Urinary bladder (tissue), 4 donors: ENCODE measurements at places on chromosomes 5 and 9. TPM values are rescaled to one million over a fixed set of nuclear protein-coding genes. Genes with fewer than 3 reads are reported as not detected.
A peak's percentile ranks its signal among the peaks of the same experiment; 100 is the strongest.

- DNase-seq: no peak
These were observed 16.3 kb downstream of the IDNK start for GRCh38 chr9:83639266-83639665.

Gene FOXD1
- 0.30 TPM for polyA plus RNA-seq

DNA sequence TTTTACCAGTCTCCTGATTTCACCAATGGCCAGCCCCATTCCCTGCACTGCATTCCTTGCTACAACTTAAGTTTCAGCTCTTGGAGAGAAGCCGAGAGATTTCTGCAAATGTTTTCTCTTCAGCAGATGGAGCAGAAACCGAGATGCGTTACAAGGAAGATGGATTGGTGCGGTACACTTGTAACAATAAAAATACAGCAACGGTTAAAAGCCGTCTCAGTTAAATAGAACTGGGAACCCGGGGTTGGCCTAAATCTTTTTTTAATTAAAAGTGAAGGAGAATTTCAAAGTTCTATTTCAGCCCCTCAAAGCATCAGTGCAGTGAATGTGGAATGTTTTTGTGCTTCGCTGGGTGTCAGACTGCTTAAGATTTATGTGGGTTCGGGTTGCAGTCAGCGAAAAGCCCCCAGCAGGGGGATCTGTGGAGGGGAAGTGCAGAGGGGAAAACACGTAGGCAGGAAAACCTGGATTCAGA lies 19.8 kb downstream of the BRINP1 start:
- DNase-seq: no peak

DNA sequence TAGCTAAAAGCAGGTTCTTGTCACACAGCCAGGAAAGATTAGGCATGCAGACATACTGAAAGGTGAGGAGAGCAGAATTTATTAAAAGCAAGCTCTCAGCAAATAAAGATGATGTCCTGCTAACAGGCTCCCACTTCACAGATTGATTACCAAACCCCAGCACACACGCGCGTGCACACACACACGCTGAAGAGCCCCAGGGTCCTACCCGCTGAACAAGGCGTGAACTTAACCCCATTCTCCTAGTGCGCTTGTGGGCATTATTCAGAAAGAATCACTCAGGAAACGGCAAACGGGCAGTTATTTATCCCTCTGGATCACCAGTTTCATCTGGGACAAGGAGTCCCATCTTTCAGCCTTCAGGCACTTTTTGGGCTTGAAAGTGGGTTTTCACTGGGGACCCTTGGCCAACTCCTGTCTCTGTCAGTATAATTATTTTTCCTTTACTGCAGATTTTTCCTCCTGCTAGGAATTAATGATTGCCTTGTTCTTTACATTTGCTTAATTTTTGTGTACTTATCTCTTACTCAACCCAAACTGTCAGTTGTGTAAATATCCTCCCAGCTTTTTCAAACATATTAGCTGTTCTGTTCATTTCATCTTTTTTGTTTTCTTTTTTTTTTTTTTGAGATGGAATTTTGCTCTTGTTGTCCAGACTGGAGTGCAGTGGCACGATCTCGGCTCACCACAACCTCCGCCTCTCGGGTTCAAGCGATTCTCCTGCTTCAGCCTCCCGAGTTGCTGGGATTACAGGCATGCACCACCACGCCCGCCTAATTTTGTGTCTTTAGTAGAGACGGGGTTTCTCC lies 92.6 kb downstream of the RIC1 start:
- no peak for DNase-seq

DNA sequence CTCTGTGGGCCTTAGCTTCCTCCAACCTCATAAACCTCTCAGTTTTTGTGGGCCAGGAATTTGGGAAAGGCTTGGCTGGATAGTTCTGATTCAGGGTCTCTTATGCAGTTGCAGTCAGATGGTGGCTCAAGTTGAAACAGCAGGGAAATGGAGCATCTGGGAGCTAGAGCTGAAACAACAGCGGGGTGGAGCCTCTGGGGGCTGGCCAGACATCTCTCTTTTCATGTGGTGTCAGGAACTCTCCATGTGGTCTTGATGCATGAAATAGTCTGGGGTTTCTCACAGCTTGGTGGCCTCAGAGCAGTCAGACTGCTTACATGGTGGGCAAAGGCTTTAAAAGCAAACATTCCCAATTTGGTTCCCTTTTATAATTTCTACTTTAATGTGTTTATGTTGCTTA lies 13.5 kb downstream of the ZNF346 start:
- DNase-seq: no peak

DNA sequence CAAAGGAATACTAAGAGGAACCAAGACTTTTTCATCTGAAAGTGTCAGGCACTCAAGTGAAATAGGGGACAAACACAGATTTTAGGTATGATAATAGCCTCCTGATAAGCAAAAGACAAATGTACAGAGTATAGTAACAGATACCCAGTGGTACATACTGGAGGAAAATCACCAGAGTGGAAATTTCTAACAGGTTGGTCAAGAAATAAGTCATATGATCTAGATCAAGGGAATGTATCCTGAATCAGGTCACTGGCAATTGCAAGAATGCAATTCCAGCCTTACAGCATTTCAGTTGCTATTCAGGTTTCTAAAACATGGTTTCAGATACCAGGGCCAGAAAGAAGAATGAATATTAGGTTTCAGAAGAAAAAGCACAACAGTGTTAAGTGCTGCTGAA lies 82.2 kb upstream of the SLCO6A1 start:
- no peak for DNase-seq

Gene NUTM2G
- not detected for polyA plus RNA-seq

DNA sequence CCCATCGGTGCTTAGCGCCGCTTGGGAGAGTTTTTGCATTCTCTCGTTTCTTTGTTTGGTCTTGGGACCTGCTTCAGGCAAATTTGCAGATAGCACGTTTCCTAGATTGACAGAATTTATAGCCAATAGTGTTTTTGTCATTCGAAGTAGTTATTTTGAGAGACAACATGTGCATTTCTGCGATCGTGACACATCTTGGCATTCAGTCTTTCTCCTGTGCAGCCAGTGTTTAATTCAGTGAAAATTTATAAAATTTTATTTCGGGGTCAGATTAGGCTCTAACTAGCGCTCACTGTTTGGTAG lies 830 bp downstream of the PRRC1 start:
- DNase-seq: peak; percentile 33

DNA sequence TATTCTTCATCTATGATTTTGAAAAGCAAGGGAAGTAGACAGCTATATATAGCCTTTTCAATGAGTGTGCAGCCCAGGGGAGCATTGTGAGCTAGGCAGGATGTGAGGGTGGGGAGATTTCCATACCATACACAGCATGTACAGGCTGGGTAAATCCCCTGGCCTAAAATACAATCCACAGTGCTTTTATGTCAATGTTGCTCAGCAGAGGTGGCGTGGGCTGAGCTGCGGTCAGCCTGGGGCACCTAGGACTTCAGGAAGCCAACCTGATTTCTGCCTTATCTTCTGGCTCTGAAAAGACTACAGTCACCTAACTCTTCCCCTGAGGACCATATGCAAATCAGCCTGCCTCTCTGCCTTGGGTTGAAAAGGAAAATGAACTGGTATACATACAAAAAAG lies 6.3 kb upstream of the GARIN3 start:
- no peak for DNase-seq

- DNase-seq: no peak
These were observed 114.4 kb upstream of the SLIT3 start for GRCh38 chr5:169415371-169415770.

DNA sequence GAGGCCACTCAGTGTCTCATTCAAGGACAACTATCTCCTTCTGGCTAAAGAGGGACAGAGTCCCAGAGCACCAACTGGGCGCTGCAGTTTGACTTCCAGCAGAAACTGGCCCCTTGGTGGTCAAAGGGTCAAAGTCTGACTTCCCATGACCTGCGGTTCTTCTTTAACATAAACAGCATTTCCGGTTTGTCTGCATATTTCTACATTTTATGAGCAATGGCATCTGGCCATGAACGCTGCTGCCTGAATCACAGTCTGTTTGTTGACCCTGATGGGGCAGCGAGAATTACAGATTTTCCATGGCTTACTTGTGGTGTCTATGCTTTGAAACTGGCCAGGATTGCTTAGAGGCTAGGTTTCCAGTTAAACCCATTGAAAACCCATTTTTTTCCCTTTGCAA lies 1.3 kb downstream of the TNFSF15 start:
- peak; percentile 74 for DNase-seq

DNA sequence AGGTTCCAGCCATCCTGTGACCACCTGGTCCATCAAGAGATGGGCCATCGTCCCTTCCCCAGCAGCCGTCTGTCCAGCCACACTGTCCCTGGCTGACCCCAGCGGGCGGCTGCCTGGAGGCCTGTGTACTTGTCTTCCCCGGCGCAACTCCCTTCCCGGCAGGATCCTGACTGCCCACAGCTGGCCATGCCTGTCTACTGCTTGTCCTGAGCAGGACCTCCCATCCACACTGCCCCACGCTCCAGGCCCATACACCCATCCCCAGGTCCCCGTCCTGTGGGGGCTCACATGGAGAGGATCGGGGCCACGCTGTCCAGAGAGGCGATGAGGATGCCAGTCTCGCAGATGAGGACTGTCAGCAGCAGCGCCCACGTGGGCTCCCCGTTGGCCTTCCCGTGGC lies 35.5 kb downstream of the SLC12A7 start:
- DNase-seq: no peak

DNA sequence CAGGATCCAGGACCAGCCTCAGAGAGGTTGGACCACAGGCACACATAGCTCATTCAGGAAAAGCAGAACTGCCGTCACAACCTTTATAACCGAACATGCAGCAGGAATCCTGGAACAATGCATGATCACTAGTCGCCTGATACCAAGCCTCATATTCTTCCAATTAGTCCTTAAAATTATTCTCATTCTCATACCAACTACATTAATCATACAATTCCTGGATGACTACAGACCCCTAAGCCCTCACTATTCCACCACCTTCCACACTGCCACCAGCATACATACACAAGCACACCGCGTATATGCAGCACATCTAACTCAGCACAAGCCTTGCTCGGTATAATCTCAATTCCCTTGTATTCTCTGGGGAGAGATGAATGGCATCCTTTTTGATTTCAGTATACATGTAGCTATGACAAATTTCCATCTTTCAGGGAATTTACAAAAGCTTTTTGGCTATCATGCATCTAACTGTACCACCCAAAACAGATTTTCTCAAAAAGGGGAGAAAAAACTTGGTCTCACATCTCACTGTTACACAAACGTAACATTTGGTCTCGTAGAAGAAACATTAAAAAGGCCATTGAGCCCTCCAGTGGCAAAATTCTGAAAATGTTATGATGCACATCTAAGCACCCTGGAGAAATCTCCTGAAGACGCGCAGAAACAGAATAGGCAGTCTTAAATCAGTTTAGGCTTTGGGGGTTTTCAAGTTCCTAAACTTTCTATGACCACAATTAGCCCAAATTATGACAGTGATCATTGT lies 46.2 kb downstream of the MCTP1 start:
- no peak for DNase-seq

GRCh38 chr5:137280656-137281055 lies 218.5 kb downstream of the SPOCK1 start:
- no peak for DNase-seq

GRCh38 chr5:172852490-172853354 lies 18.7 kb downstream of the ERGIC1 start:
- DNase-seq: no peak

Gene NR6A1
- 0.29 TPM for polyA plus RNA-seq

- DNase-seq: no peak
These were observed 188.8 kb downstream of the COMMD10 start for GRCh38 chr5:116273448-116274242.

- no peak for DNase-seq
These were observed 7.7 kb upstream of the NFIB start for GRCh38 chr9:14321517-14322130.

DNA sequence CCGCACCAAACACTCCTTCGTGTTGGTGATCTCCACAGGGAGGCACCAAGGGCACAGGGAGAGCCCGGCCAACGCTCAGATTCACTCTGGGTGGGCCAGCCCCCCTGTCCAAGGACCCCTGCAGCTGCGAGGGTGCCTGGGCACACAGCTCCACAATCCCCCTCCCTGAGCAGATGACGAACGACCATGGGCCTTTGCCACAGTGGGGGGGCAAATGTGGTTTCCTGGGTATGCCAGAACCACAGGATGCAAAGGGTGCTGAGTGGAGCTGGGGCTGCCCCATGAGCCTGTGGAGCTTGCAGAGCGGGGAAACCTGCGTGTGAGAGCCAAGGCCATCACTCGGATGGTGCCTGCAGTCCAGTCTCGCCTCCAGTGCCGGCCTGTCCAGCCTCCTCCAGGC lies 31.0 kb downstream of the LPCAT1 start:
- no peak for DNase-seq

GRCh38 chr9:130390986-130391385 lies 53.8 kb upstream of the ASS1 start:
- no peak for DNase-seq

- DNase-seq: no peak
These were observed 88.3 kb downstream of the RAB3C start for GRCh38 chr5:58671155-58671554.

- DNase-seq: no peak
These were observed 18.1 kb downstream of the TCF7 start for GRCh38 chr5:134132372-134133187.

DNA sequence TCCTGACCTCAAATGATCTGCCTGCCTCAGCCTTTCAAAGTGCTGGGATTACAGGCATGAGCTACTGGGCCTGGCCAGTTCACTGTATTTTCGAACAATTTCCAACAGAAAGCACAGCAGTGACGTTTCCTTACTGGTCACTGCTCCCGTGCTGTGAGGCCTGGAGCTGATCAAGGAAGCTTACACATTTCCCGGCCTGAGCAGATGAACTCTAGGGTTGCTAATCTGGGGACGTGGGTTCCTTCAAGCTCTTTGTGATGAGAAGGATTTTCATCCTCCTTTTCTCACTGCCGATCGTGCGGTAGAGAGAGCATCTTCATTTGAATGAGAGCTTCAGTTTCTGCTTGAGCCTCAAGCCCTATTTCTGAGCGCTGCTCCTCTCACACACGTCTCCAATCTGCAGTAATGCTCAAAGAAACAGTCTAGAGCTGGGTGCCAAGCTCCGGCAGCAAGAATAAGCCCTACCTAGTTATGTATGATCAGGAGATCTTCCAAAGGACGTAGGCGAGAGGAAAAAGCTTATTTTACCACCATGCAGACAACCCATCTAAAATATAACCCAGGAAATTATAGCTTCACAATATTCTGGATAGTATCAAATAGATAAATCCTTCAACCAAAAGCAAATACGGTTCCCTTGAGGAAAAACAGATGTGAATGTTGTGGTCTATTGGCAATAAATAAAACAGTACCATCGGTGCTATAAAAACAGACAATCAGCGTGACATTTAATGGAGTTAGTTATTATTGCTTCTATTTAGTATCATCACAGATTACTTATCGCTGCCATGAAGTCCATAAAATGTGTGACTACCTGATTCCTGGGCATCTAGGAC lies 7.3 kb upstream of the SPATA24 start:
- no peak for DNase-seq

DNA sequence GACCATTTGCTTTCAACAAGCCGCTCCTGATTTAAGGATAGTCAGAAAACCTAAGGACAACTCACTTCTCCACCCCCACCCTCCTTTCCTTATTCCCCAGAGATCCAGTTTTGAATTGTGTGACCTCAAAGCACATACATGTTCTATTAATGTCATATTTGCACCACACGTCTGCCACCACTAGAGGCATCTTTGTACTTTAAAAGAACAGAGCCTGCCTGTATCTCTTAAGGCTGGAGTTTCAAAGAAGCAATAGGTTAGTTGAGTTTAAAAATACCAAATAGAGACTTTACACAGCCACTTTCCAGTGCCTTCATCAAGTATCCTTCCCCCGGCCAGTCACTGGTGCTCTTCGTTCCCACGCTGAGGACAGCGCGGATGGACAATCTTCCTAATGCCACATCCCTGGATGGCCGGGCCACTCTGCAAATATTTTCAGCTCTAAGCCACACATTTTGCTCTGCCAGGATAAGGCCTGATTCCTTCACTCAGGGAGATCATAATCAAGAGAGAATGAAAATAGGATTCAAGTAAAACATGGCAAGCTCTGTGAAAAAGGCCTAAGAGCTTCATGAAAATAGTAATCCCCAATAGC lies 146.3 kb downstream of the SNCAIP start:
- DNase-seq: no peak
